ENCODE measurements at places on chromosomes 1 and 21.

DNA sequence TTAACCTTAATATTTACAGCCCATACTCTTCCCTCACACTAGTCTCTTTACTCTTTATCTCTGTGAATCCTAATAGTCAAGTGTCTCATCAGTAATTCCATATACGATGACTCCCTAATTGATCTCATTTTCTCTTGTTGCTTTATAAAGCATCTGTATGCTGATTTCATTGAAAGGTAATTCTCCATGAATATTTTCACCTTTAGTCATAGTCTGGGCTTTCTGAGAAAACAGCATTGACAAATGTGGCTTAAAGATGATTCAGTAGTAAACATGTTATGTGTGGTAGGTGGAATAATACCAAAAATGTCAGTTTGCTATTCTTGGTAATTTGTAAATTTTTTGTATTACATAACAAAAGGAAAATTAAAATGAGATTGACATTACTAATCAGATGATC is 1176.5 kb downstream of the NCAM2 start:
- peak; percentile 19 for DNase-seq

- DNase-seq: peak; percentile 82
These were observed 142.5 kb downstream of the SYT2 start for GRCh38 chr1:202567738-202568137.

GRCh38 chr1:202276081-202276715 is 65.5 kb downstream of the UBE2T start:
- no peak for DNase-seq

- no peak for DNase-seq
These were observed 4.5 kb downstream of the COPA start for GRCh38 chr1:160338580-160338979.

GRCh38 chr1:160521554-160521953 is 1.5 kb downstream of the SLAMF6 start:
- DNase-seq: no peak

GRCh38 chr1:24391882-24392603 is 21.5 kb downstream of the STPG1 start:
- peak; percentile 60 for DNase-seq

- DNase-seq: peak; percentile 39
These were observed 150.0 kb downstream of the ADGRL2 start for GRCh38 chr1:81950591-81951244.

GRCh38 chr1:228445843-228446650 is 29.4 kb upstream of the TRIM17 start:
- peak; percentile 20 for DNase-seq

DNA sequence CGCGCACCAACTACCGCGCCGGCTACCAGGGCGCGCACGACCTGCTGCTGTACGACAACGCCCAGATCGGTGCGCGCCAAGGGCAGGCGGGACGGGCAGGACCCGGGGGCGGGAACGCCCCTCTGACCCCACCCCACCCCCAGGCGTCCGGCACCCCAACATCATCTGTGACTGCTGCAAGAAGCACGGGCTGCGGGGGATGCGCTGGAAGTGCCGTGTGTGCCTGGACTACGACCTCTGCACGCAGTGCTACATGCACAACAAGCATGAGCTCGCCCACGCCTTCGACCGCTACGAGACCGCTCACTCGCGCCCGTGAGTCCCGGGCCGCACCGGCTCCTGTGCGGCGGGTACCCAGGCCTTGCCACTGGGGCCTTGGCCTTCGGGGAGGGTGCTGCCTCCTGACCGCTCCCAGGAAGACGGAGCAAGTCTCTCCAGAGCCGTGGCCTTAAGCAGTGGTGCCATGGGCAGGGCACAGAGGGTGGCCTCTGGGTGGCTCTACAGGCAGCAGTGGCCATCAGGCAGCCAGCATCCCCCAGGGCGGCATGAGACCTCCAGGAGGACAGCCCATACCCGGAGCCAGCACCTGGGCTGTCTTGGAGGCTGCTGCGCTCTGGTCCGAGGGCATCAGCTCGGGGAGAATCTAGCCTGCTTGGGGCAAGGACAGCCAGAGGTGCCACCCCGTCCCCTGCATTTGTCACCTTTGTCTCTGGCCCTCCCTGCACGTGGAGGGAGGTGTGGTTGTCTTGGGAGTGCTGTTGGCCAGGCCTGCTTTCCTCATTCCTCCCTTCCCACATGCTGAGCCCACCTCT is 8.1 kb upstream of the MMP23B start:
- DNase-seq: no peak

- no peak for DNase-seq
These were observed 21.3 kb upstream of the CDCP2 start for GRCh38 chr1:54174106-54174505.

DNA sequence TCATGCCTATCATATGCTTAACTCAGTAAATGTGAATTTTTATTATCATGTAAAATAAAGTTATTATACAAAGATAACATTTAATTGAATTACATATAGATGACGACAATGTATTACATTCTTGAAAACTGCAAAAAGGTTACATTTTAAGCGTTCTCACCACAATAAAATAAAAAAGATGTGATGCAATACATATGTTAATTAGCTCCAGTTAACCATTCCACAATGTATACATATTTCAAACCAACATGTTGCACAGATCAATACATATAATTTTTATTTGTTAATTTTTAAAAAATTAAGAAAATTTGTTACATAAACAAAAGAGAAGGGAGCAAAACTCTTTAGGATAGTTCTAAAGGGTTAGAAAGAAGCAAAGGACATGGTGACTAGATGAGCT is 183.7 kb downstream of the VAV3 start:
- DNase-seq: no peak

DNA sequence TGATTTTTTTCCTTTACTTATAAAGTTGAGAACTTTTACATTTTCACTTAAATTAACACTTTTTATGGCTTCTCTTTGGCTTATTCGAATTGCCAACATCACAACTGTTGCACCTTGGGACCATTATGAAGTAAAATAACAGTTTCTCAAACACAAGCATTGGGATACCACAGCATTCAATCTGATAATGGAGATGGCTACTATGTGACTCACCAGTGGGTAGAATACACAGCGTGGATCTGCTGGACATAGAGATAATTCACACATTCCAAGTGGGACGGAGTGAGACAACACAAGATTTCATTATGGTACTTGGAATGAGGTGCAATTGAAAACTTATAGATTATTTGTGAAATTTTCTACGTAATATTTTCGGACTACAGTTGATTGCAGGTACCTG is 68.0 kb downstream of the ADAMTS1 start:
- DNase-seq: no peak

DNA sequence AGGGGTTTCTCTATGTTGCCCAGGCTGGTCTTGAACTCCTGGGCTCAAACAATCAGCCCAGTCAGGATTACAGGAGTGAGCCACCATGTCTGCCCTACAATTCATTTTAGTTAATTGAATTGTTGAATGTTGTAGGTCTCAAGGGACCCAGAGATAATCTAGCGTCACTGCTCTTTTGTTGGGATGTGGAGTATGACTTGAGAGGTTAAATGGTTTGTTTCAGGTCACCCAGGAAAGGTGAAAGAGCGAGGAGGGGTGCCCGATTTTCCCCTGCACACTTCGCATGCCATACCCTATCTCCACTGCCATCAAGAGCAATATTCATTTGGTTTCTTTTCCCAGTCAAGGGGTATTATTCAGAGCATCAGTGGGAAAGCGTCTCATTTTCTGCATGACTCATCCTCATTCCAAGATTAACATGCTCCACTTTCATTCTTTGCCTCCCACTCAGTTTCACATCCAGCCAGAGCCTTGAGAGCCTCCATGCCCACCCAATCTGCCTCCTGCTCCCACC is 13.1 kb upstream of the SLC30A1 start:
- DNase-seq: peak; percentile 86

DNA sequence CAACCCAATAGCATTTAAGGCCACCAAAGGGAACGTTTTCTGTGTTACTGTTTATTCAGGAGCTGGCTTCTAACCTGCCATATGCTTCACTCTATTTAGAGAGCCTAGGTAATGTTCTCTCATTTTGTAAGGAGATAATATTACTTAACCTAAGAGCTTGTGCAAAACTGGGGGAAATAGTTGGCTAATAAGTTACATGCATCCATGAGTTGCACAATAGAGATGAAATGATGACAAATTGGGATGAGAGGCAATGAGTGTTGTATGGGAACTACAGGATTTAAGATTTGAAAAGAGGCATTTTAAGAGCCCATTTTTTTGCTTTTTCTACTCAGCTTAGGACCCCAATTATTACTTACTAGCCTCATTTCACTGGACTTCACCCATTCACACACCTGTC is 151.0 kb downstream of the ST6GALNAC3 start:
- peak; percentile 11 for DNase-seq

DNA sequence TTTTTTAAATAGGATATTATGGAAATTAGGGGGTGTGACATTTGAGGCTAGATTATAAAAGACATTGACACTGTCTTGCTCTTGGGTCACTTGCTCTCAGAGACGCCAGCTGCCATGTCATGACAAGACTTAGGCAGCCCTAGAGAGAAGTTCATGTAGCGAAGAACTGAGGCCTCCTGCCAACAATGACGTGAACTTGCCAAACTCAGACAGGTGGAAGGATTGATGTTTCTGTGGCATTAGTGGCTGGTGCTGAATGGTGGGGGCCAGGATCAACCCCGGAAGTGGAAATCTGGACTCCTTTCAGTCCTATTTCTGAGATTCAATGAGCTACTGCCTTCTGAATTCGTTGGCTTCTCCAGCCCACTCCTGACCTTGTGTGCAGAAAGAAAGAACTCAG is 14.7 kb downstream of the NCF2 start:
- no peak for DNase-seq

DNA sequence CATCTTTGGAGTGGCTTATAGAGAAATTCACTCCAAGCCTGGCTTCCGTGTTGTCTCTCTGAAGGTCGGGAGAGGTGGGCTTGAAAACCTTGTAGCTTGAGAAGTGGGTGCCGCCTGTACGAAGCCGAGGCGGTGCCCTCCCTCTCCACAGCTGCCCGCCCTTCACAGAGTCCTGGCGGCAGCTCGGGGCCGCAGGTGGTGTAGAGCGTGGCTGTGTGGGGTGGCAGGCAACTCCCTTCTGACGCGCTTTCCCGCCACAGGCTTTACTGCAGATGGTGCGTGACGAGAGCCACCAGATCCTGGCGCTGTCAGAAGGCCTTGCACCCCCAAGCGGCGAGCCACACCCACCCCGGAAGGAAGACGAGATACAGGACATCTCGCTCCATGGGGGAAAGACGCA is 33.1 kb upstream of the DIP2A start:
- DNase-seq: no peak

- no peak for DNase-seq
These were observed 91.9 kb upstream of the CACNA1E start for GRCh38 chr1:181391301-181391900.

GRCh38 chr1:116910379-116911187 is 867 bp downstream of the PTGFRN start:
- peak; percentile 32 for DNase-seq

- no peak for DNase-seq
These were observed 18.3 kb downstream of the KCNC4 start for GRCh38 chr1:110228381-110228780.

- no peak for DNase-seq
These were observed 66.2 kb downstream of the SLC45A1 start for GRCh38 chr1:8384088-8384487.

- DNase-seq: peak; percentile 36
These were observed 308.2 kb downstream of the DISC1 start for GRCh38 chr1:231934797-231935196.

- DNase-seq: peak; percentile 37
These were observed 19.4 kb upstream of the SRSF4 start for GRCh38 chr1:29200906-29201594.

DNA sequence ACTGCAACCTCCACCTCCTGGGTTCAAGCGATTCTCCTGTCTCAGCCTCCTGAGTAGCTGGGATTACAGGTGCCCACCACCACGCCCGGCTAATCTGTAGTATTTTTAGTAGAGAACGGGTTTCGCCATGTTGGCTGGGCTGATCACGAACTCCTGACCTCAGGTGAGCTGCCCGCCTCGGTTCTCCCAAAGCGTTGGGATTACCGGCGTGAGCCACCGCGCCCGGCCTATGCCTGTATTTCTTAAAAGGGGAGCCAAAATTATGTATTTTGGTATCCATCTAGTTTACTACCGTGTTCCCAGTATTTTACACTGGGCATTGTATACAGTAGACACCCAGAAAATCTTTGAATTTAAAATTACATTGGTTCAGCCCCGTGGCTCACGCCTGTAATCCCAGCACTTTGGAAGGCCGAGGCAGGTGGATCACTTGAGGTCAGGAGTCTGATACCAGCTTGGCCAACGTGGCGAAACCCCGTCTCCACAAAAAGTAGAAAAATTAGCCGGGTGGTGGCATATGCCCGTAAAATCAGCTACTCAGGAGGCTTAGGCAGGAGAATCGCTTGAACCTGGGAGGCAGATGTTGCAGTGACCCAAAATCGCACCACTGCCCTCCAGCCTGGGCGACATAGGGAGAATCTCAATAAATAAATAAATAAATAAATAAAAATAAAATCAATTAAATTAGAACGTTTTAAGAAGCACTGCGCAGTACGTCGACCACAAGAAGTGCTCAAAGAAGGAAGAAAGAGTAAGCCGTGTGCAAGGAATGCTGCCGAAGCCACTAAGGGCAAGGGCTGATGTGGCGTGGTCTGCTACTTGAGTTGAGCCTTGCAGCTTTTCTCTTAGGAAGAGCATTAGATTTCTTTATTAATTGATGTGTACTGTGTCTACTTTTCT is 1.5 kb upstream of the THRAP3 start:
- DNase-seq: no peak

- no peak for DNase-seq
These were observed 36.3 kb downstream of the DAP3 start for GRCh38 chr1:155725142-155725541.

DNA sequence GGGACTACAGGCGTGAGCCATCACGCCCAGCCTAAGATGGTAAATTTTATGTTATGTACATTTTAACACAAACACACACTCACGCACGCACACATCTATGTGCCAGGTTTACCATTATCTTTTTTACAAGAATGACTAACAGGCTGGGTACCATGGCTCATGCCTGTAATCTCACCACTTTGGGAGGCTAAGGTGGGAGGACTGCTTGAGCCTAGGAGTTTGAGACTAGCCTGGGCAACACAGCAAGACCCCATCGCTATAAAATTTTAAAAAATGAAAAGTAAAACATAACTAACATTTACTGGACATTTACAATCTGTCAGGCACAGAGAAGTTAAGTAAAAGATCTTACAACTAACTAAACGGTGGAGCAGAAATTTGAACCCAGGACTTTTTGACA is 14.7 kb downstream of the GATAD2B start:
- DNase-seq: no peak

DNA sequence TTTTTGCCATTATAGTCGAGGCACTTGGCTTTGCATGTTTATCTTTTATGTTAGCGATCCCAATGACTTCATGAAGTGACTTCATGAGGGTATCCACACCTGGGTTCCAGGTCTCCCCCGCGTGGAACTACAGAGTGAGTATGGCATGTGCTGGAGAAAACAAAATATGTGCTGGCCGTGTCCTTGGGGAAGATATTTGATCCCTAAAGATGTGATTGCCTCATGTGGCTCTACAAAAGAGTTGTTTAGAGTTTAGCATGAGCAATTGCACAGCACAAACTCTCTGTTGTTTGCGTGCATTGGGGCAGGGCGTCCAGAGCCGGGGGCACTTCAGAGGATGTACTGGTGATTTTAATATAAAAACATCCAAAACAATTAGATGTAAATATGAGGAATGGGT is 4.8 kb downstream of the IL10RB start:
- no peak for DNase-seq

- DNase-seq: no peak
These were observed 309.0 kb downstream of the PTGER3 start for GRCh38 chr1:70738624-70739023.

Measured in fibroblast of upper back skin (primary cell).